Fibroblast of the conjunctiva (primary cell): ENCODE measurements at places on chromosomes 4 and X.

DNA sequence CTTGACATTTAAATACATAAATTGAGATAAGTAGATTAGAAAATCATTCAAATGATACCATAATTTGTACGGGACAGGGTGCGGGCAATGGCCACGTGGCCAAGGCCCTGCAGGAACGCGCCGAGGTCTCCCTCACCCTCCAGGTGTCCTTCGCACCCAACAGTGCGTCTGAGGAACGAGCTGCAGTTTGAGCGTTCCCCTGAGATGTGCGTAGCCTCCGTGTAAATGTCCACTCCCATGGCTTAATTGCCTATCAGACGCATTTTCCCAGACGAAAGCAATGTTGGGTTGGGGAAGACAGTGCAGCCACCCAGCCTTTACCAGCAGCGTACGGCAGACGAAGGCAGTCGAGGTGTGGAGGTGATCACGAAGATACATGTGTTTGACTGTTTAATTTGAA, 56.4 kb downstream of the CPLX1 start:
- DNase-seq: no peak

DNA sequence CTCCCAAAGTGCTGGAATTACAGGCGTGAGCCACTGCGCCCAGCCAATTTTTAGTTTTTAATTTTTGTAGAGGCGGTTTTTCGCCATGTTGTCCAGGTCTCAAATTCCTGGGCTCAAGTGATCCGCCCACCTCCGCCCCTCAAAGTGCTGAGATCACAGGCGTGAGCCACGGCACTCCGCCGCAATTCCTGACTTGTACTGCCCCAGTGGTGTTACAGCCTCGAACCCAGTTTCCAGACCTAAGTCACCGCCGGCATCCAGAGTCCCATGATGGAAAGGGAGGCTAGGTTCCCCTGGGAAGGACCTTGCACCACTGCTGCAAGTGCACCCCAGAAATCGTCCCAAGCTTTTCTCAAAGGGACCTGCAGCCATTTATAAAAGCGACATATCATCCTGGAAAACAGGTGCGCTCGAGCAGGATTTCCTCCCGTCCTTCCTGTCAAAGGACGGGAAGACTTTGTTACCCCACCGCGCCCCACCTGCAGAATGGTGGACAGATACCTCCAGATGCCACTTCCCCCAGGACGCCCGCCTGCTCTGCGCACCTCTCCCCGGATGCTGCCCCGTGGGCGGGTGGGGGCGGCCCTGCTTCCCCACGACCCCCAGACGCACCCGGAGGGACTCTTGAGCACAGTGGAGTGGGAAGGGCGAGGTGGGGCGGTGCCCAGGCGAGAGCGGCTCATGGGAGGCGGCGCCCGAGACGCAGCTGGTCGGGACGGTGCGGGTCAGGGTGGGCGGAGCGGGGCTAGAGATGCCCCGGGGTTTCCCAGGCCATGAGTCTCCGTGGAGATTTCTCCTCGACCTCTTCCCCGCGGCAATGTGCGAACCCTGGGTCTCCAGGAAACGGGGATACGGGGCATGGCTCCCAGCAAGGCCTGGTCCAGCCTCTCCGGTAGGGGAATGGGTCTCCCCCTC, 947 bp upstream of the RPL10 start:
- no peak for DNase-seq

GRCh38 chrX:97060020-97060419, 176.3 kb downstream of the RPA4 start:
- no peak for DNase-seq

DNA sequence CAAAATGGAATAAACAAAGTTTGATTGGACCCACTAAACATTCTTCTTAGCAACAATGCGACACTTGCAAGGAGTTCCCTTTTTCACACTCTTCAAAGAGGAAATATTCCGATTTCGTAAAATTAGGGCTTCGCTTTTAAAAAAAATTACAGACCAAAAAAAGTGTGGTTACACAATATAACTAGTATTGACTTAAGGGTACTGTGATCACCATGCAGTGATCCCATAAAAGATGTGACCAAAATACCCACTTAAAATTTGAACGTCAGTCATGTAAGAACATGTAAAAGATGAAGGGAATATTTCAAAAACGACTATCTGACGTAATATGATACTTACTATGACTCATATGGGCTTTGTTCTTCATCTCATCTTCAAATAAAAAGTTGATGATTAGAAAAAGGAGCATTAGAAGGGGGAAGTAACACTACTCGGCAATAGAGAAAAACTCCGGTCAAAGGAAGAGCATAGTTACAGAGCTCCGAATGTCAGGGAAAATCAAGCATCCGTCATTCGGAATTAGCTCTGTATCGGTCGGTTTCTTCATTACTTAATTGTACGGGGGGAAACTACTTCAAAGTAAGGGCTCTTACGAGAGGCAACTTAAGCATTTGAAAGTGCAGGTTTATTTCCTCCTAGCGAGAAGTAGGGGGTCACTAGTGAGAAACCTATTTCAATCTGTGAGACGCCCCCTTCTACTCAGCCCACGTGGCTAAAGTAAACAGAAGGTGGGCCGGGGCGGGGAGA, 1.3 kb upstream of the TET2 start:
- DNase-seq: no peak
